ENCODE measurements at places on chromosomes 2 and 18. TPM values are rescaled to one million over a fixed set of nuclear protein-coding genes. Genes with fewer than 3 reads are reported as not detected.

Gene SKOR2
- total RNA-seq: not detected

Gene RSAD2
- not detected for total RNA-seq

Gene FN1
- 133 TPM for total RNA-seq

Gene ANKRD62
- not detected for total RNA-seq

Gene MREG
- 23.5 TPM for total RNA-seq

Gene COL4A3
- total RNA-seq: not detected

Gene SKA1
- total RNA-seq: 11.4 TPM

Gene REG1B
- not detected for total RNA-seq

Gene PLGLB1
- 0.55 TPM for total RNA-seq

Gene HOXD9
- total RNA-seq: not detected

Gene UGT1A5
- total RNA-seq: not detected

Gene GAL3ST2
- not detected for total RNA-seq

Gene LRATD1
- total RNA-seq: 8.1 TPM

Gene GYPC
- total RNA-seq: 6.5 TPM

Gene CYP27A1
- 2.7 TPM for total RNA-seq

Gene FBXO15
- total RNA-seq: not detected

Gene NRP2
- 37.0 TPM for total RNA-seq

Gene CRYGD
- not detected for total RNA-seq

Gene CDH7
- not detected for total RNA-seq

Gene DIPK1C
- total RNA-seq: not detected

Gene NDUFAF7
- total RNA-seq: 10.7 TPM

Gene VPS4B
- total RNA-seq: 45.8 TPM

Gene LIMS1
- total RNA-seq: 35.4 TPM

Gene MAP4K3
- 9.6 TPM for total RNA-seq

Gene MTCL1
- 19.6 TPM for total RNA-seq

Gene DLX1
- total RNA-seq: 1.8 TPM

Gene MFSD2B
- not detected for total RNA-seq

Gene LPIN2
- total RNA-seq: 2.7 TPM

Gene IL36B
- total RNA-seq: not detected

Gene UPP2
- not detected for total RNA-seq

Gene PRADC1
- total RNA-seq: 12.0 TPM

Gene PIEZO2
- not detected for total RNA-seq

Gene SCRN3
- 6.3 TPM for total RNA-seq

Gene ICA1L
- total RNA-seq: 0.42 TPM

Gene MROH2A
- total RNA-seq: not detected

Gene CGREF1
- 1.1 TPM for total RNA-seq

Measured in hair follicular keratinocyte (primary cell).